ENCODE measurements at places on chromosomes 1 and 21.

DNA sequence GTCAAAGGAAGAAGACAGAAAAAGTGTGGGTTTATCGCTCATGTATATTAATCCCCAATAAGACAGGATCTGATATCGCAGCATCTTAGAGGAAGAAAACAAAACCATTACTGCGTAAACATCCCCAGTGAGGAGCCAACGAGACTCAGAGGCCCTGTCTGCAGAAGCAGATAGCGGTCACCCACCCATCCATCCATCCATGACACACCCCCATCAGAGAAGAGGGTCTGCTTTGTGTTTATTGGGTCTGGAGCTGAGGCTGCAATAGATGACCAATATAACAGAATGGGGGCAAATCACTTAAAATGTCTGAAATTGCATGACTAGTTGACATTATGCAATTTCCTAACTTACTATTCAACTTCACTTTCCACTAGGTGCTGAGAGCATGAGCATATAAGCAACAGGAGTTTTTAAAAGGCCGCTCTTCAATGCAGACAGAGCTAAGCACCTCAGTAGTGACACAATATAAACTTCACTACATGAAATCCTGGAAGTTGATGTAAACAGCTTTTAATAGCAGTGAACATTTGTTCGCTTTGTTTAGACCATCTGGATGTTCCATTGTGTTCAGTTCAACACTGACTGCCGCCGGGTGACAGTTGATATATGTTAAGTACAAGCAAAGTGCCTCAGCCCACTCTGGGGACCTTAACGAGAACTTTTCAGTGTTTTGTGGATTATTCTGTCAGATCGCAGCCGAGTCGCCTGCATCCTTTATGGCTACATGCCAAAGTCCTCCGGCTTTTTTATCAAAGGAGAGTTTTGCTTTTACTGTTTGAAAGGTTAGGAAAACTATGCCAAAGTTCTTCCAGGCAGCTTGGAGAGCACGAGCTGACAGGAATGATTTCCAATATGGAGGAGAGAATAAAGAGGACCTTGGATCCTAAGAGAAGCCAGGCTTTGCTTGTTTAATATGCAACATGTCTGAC lies 167.5 kb downstream of the ZNF281 start:
- no peak for DNase-seq

- DNase-seq = no peak
Observed at GRCh38 chr1:205472737-205473441, 17.0 kb upstream of the BLACAT1 start.

DNA sequence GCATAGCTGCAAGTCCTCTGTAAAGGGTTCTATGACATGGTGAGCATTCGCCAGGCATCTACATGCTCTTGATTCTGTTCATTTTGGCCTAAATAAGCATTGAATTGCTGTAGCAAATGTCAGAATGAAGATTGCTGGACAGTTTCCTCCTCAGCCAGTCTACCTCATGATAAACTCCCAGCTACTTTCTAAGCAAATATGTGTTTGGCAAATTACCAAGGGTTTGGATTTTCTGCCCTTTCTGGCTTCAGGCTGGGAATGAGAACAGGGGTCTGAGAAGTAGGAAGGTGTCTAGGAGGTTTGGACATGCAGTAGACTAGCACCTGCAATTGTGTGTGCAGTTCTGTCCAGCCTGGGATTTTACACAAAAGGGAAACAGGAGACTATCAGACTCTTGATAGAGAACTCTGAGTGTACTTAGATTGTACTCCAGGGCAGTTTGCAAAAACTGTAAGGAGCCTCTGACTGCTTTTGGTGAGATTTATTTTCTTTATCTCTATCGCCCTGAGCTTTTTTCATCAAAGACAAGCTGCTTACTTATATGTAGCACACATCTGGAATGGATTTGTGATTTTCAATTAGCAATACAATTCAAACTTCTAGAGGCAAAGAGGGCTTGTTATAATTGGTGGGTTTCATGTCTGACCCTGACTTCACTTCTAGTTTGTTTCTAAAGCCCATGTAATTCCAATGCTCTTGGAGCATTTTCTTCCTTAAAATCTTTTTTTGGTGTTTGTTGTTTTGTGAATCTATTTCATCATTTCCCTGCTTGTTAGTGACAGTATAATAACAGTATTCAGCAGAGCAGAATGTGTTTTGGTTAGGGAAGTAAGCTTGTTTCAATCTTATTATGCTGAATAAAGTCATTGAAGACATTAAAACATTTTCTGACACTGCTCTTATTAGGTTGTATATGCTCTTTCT lies 150.8 kb downstream of the VPS13D start:
- DNase-seq = no peak

DNA sequence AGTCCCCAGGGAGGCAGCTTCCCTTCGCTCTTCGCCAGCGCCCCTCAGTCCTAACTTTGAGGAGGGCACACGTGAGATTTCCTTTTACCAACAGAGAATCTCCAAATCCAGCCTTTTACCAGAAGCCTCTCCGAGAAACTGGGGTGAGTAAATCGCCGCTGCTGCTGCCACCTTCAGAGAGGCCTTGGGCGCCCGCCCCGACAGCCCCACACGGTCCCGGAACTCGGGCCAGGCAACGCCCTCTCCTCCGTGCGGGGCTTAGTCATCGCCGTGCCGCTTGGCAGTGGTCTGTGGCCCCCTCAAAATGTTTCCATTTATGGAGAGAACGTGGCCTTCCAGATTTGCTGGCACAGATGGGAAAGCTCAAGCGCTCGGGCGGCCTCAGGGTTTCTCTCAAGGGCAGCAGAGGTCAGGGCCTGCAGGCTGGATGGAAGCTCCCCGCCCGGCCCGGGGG lies 41.4 kb upstream of the COL6A2 start:
- no peak for DNase-seq

GRCh38 chr1:24699628-24700027 lies 45.6 kb upstream of the CLIC4 start:
- no peak for DNase-seq

DNA sequence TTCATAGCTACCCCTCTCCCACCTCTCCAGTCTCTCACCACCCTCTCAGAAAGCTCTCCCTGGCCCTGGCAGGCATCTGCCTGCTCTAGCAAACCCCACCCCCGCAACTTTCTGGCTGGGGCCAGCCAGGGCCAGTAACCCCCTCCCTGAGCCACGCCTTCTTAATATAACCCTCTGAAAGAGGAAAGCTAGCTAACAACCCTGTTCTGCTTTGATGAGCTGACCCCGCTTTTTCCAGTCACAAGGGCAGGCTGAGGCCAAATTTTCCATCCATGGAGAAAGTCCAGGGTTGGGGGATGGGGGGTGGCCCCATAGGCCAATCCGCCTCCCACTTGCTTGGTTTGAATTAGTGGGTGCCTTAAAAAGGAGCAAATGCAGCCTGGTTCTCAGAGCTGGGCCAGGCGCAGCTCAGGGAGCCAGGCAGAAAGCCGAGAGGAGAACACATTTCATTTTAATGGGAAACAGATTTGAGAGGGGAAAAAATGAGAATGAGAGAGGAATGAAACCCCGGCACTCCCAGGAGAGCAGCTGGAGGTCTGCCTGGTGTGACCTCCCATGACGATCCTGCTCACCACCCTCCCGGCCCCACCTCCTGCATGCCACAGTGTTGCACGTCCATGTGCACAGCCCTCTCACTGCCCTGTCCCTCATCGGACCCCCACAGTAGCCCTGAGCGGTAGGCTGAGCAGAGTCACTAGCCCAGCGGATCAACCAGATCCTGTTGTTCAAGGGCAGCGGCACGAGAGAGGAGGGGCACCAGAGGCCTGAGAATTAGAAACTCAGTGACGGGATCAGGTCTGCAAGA lies 62.3 kb downstream of the OPTC start:
- no peak for DNase-seq

GRCh38 chr1:12527564-12527963 lies 90.4 kb downstream of the DHRS3 start:
- DNase-seq = no peak

- DNase-seq = no peak
Observed at GRCh38 chr1:180854001-180854400, 58.7 kb upstream of the KIAA1614 start.

DNA sequence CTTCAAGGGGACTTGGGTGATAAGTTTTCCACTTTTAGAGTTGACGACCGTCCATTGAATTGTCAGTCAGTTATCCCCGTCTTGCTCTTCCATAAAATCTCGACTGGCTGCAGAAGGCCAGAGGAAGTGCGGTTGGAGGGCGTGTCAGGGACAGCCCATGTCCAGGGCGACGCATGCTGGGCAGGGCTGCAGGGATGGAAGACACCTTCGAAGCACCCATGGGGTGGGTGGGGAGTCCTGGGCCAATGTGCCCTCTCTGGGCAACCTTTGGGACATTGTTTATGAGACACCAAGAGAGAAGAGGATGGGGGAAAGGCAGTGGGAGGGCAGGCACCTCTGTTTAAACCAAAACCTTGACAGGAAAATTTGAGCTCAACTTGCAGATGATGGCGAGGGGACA lies 38.6 kb upstream of the EDN2 start:
- no peak for DNase-seq
